CD4-positive, alpha-beta T cell treated with Interleukin-21 for 1 hour (primary cell): ENCODE measurements at places on chromosomes 3 and 15.

GRCh38 chr3:16675805-16676204 is 70.6 kb upstream of the DAZL start:
- DNase-seq = no peak

DNA sequence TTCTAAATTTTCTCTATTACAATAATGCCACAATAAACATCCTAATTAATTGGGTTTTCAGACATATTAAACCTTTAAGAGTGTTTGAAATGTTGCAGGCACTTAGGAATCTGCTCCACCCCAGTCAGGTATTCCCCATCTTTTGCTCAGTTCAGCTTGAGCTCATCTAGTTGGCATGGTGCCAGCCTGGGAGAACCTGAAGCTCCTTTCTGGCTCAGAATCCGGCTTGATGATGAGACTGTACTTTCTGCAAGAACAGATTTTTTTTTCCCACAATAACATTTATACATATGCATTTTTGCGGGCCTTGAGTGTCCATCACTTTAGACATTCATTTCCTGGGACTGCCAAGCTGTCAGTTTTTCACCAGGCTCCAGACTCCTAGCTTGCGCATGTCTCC is 7.7 kb upstream of the OXSR1 start:
- DNase-seq = no peak

- DNase-seq = no peak
Measured at GRCh38 chr3:104452697-104453096, 914.0 kb upstream of the ALCAM start.

GRCh38 chr3:134143828-134144401 is 106.7 kb downstream of the RYK start:
- DNase-seq = no peak

DNA sequence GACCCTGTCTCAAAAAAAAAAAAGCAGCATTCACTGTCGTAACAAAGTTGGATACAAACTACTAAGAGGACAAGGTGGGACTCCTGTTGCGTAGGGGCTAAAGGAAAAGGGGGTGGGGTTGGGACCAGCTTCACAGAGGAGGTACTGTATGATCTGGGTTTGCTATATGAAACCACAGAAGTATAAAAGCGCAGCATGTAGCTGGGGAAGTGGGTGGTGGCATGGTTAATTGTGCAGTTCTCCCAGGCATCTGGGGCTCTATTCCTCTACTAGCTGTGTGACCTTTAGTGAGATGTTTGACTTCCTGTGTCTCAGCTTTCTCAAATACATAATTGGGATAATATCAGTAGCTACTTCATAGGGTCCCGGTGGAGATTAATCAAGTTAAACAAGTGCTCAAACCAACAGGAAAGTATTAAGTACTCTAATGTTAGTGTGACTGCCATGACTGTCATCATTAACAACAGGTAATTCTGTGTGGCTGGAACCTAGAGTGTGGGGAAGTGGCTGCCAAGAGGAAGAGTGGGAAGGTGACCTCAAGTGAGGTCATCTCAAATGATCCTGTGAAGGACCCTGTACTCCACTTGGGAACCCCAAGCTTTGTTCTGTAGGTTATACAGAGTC is 11.5 kb downstream of the PARP16 start:
- no peak for DNase-seq

DNA sequence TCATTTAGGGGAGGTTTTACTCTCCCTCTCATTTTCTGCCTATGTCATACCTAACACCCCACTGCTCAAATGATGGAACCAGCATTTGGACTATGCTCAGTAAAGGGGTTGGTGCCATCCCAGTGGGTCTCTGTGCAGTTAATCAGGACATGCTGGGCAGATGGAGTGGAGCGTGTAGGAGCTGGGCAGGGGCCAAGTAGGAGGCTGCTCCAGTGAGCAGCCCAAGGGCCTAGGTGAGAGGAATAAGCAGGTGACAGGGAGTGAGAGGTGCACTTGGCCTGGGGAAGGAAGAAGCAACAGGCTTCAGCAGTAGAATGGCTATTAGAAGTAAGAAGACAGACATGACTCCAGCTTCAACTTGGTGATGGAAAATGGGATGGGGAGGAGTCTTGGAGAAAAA is 72.2 kb downstream of the EPHB1 start:
- DNase-seq = no peak

DNA sequence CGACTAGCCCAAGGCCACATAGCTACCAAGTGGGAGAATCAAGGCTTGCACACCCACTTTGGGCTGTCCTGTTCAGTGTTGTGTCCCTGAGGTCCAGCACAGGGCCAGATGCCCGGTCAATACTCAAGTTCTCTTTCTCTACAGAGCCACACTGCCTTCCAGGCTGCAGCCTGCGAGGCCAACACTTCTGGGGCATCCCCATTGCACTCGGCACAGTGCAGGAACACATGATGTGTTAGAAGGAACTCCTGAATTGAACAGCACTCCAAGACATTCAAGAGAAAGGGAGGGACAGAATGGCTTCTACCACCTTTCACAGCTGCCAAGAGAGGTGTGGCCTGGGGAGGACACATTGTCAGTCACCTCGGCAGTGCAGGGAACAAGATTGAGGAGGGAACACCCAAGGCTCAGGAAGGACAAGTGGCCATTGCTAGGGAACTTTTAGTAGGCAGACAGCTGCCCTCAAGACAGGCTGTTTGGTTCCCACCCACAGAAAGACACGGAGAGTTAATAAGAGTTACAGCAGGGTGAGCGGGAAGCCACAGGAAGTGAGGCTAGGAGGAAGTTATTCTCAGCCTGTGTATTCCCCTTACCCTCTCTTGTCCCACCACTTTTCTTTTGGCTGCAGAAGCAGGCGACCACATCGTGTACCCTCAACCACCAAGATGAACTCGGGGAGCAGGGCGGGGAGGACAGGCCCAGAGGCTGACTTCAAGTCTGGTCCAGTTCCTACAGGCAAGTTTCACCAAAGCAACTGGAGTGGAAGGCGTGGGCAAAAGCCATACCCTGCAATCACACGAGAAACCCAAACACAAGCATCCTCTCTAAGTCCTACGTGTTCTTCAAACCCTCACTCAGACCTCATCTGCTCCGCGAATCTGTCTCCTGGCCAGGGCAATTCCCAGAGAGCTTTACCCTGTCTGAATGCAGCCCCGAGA is 69.4 kb downstream of the SRGAP3 start:
- peak; percentile 7 for DNase-seq

GRCh38 chr15:63482874-63483323 is 21.5 kb upstream of the USP3 start:
- DNase-seq = no peak

DNA sequence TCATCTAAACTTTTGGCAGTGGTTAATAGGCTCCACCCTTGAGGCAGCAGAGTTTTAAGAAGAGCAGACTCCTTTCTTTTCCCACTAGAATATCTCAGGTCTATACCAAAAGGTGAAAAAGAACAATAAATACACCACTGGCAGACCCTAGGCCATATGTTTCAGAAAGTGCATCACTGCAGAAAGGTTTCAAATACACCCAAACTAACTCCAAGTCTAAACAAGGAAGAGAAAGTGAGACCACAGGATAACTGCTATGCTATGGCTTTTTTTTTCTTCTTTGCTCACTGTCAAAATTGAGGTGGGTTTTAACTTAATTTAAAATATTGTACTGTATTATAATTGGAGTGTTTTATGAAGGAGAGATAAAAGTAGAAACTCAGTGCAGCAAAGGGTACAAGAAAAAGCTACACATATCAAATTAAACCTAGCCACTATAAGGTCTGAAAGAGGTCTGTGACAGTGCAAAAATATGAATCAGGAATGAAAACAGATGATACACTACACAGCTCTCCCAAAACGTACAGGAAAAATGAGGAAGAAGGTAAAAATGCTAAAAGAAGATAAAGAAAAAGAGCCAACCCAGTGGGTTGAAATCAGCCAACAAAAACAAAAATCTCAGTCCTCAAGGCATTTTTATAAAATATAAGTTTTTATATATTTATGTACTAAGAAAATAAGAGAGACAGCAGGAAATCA is 8.4 kb downstream of the SNX4 start:
- no peak for DNase-seq

DNA sequence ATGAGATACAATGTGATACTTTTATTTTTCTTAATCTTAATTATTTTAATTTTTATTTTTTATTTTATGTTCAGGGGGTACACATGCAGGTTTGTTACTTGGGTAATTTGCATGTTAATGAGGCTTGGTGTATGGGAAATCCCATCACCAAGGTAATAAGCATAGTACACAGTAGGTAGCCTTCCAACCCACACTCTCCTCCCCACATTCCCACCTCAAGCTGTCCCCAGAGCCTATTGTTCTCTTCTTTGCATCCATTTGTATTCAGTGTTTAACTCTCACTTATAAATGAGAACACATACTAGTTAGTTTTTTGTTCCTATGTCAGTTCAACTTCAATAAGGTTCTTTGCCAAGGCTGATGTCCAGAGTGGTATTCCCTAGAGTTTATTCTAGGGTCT is 1375.4 kb downstream of the NSUN3 start:
- DNase-seq = no peak

- no peak for DNase-seq
Measured at GRCh38 chr3:102026656-102027055, 177.3 kb downstream of the NFKBIZ start.

- DNase-seq = no peak
Measured at GRCh38 chr3:124044956-124045355, 53.0 kb upstream of the ROPN1 start.

- DNase-seq = no peak
Measured at GRCh38 chr15:41599061-41599460, 40.0 kb downstream of the TYRO3 start.

DNA sequence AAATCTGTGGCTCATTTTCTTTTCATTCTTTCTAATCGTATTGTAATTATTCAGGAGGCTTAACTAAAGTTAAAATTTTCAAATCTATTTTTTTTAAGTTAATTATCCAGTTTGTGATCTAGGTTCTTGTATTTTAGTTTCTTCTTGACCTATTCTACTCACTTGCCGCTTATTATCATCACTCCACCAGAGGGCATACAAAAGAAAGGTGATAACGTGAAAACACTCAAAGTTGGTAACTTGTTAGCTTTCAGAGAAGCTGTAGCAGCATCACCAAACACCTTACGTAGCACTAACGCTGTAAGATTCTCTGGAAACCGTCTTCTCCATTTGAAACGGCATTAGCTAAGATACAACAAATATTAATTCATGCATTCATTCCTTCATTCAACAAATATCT is 4.8 kb downstream of the GNB4 start:
- DNase-seq = peak; percentile 6

DNA sequence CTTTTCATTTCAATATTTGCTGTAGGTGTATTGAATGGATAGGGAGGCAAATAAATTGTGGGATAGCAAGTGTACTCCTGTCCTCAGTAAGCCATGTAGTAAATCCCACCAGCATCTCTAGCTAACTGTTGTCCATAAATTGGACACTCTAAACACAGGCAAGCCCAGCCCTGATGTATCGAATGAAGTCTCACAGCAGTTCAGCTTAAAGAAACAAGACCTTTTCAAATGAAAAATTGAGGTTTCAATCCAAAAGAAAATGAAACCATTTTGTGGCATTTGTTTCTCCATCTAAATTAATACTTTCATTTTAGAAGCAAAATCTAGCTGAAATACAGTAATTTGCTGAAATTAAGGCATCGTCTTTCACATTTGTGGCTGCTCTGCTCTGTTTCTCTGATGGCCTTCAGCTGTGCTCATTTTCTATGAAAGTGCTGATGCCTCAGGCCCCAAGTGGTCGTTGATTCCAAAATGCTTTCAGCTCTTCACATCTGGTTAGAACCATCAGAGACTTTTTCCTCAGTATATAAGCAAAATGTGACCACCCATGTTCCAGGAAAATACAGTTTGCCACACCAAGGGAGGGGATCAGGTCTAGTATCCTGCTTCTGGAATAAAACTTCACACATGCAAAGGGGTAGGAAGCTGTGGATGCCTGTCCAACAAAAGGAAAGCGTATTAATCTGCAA is 245.0 kb downstream of the ZMAT3 start:
- no peak for DNase-seq

DNA sequence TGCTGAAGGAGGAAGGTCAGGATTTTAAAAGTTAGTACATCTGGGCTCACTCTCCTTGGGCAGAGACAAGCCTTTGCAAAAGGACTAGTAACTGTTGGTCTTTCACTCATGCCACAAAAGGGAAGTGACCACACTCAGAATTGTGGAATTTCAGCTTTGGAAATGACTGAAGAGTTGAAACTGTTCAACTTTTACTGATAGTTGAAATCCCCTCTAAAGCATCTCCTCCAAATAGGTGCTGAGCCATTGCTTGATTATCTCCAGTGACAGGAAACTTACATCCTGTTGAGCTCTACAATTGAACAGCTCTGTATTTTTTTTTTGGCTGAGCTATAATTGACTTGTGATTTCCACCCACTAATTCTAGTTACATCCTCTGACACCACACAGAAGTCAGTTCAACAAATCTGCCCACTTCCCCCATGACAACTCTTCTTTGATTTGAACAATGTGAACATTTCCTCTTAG is 254.8 kb upstream of the TPRG1 start:
- DNase-seq = peak; percentile 39

DNA sequence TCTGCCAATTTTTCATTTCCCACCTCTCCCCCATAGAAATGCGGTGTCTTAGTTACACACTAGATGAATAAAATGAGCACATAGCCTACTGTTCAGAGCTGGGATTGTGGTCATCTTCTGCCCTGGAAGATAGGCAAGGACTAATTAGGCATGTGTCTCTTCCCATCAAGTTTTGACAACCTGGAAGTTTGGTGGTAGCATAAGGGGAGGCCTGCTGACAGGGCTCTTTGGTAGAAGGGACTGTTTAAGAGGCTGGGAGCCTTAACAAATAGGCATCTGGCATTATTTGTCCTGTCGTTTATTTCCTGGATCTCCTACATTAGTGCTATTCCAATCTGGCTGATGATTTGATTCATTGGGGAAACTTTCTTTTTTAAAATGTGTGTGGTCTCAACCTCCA is 512.3 kb downstream of the ZNF385D start:
- DNase-seq = no peak
